Hepatocyte (in vitro differentiated cells): ENCODE measurements at places on chromosomes 4 and X. TPM values are rescaled to one million over a fixed set of nuclear protein-coding genes. Genes with fewer than 3 reads are reported as not detected.

The CDX4 gene
- not detected in 2 replicates for total RNA-seq

The VCX gene
- not detected in 2 replicates for total RNA-seq

The SPON2 gene
- 308 and 403 TPM in 2 replicates for total RNA-seq

- H3K27me3 ChIP-seq = no peaks in the 10 kb centered on the region
- no peak overlapping the region for H3K4me3 ChIP-seq
- peaks cover 22% of the 10 kb centered on the region for H3K4me1 ChIP-seq
- no peak overlapping the region for H3K27ac ChIP-seq
- H3K36me3 ChIP-seq = no peaks in the 10 kb centered on the region
Observed at GRCh38 chr4:1758306-1759121, 34.6 kb upstream of the FGFR3 start.

GRCh38 chr4:3062471-3062870, 11.9 kb downstream of the HTT-AS start:
- no peak overlapping the region for H3K4me3 ChIP-seq
- no peaks in the 10 kb centered on the region for H3K36me3 ChIP-seq
- H3K27ac ChIP-seq = no peak overlapping the region
- no peaks in the 10 kb centered on the region for H3K4me1 ChIP-seq
